ENCODE measurements at places on chromosomes 2 and 18. TPM values are rescaled to one million over a fixed set of nuclear protein-coding genes. Genes with fewer than 3 reads are reported as not detected.

NGEF gene
- 1.1 TPM for total RNA-seq

LRP2 gene
- total RNA-seq = 0.41 TPM

KIF5C gene
- total RNA-seq = not detected

PRSS56 gene
- total RNA-seq = not detected

CCDC150 gene
- 19.7 TPM for total RNA-seq

SEPTIN2 gene
- total RNA-seq = 546 TPM

ANKRD62 gene
- total RNA-seq = not detected

SLC35G4 gene
- total RNA-seq = not detected

SLC4A5 gene
- total RNA-seq = 0.45 TPM

FEV gene
- total RNA-seq = not detected

ATF2 gene
- total RNA-seq = 98.2 TPM

ITPRID2 gene
- total RNA-seq = 101 TPM

ANKRD30BL gene
- 0.16 TPM for total RNA-seq

ZNF521 gene
- 35.7 TPM for total RNA-seq

GPAT2 gene
- total RNA-seq = 10.2 TPM

INSIG2 gene
- total RNA-seq = 9.5 TPM

LOXL3 gene
- 11.9 TPM for total RNA-seq

ITGB1BP1 gene
- total RNA-seq = 34.8 TPM

MEIS1 gene
- total RNA-seq = 78.2 TPM

FAP gene
- 150 TPM for total RNA-seq

VIT gene
- 2.0 TPM for total RNA-seq

COPS9 gene
- total RNA-seq = 73.0 TPM

IER3IP1 gene
- total RNA-seq = 24.8 TPM

ACOXL gene
- not detected for total RNA-seq

BCL11A gene
- 0.09 TPM for total RNA-seq

SERPINB8 gene
- 18.9 TPM for total RNA-seq

ASTL gene
- not detected for total RNA-seq

COBLL1 gene
- 25.3 TPM for total RNA-seq

ZBTB14 gene
- 17.4 TPM for total RNA-seq

TSPYL6 gene
- total RNA-seq = 0.25 TPM

CYTIP gene
- total RNA-seq = 0.82 TPM

KCNIP3 gene
- total RNA-seq = 2.9 TPM

CCBE1 gene
- 16.2 TPM for total RNA-seq

ZEB2 gene
- total RNA-seq = 129 TPM

STK25 gene
- total RNA-seq = 143 TPM

UGT1A3 gene
- not detected for total RNA-seq

RAD51AP2 gene
- total RNA-seq = not detected

OSR1 gene
- 117 TPM for total RNA-seq

UGT1A1 gene
- total RNA-seq = not detected

COL6A3 gene
- 1,372 TPM for total RNA-seq

GRP gene
- total RNA-seq = not detected

RAB11FIP5 gene
- total RNA-seq = 48.5 TPM

RAB1A gene
- 72.1 TPM for total RNA-seq

Measured in fibroblast of the aortic adventitia (primary cell).